ENCODE measurements at places on chromosomes 3 and 15.

- no peaks in the 10 kb centered on the region for H3K27me3 ChIP-seq
- no peaks in the 10 kb centered on the region for H3K36me3 ChIP-seq
- H3K4me1 ChIP-seq, result peaks cover 3% of the 10 kb centered on the region
Observed at GRCh38 chr3:52420388-52420787, 24.5 kb downstream of the SEMA3G start.

GRCh38 chr3:102018551-102018950 is 169.2 kb downstream of the NFKBIZ start:
- H3K4me1 ChIP-seq, result no peaks in the 10 kb centered on the region
- H3K36me3 ChIP-seq, result no peaks in the 10 kb centered on the region
- H3K27me3 ChIP-seq, result no peaks in the 10 kb centered on the region
- no peak for DNase-seq
- H3K27ac ChIP-seq, result no peak overlapping the region

- H3K4me3 ChIP-seq, result peak overlapping the region; percentile 1
- no peaks in the 10 kb centered on the region for H3K36me3 ChIP-seq
- H3K27me3 ChIP-seq, result peaks cover 8% of the 10 kb centered on the region
- no peak overlapping the region for H3K27ac ChIP-seq
- DNase-seq, result no peak
- peaks cover 4% of the 10 kb centered on the region for H3K4me1 ChIP-seq
Observed at GRCh38 chr3:79019137-79019923, 748.5 kb downstream of the ROBO1 start.

DNA sequence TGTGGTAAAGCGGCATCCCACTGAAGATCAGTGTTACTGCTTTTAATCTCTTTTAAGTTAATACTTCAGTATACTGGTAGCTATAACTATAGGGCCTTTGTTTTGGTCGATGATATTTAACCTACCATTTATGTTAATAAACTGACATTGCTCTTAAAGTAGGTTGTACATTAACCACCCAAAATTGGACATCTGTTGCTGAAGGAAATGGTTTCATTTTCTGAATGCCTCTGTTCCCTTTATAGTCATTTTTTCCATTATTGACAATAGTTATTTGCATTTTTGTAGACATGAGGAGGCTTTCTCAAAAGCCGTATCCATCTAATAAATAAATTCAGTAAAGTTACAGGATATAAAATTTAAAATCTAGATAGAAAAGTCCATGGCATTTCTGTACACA is 252.4 kb upstream of the UBE2E1 start:
- no peaks in the 10 kb centered on the region for H3K36me3 ChIP-seq
- no peaks in the 10 kb centered on the region for H3K27me3 ChIP-seq

- DNase-seq, result no peak
- H3K36me3 ChIP-seq, result no peaks in the 10 kb centered on the region
- peaks cover 49% of the 10 kb centered on the region for H3K4me1 ChIP-seq
- H3K27ac ChIP-seq, result peak overlapping the region; percentile 94
- peak overlapping the region; percentile 82 for H3K4me3 ChIP-seq
Observed at GRCh38 chr3:107976202-107976800, 114.5 kb downstream of the CD47 start.

DNA sequence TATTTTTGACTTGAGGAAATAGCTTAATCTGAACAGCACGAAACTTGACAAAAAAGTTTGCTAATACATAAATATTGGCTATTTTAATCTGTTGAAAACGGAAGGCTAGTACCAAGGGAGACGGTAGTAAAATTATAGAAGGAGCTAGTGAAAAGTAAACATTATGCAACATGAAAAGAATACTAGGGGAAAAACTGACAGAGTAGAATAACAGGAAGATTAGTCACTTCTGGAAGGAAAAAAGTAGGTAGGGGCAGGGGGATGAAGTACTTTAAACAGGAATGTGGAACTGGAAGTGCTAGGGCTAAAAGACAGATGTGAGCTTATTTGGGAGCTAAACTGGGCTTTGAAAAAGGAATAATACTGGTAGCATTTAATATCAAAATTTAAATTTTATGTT is 60.1 kb downstream of the MBNL1 start:
- no peaks in the 10 kb centered on the region for H3K27me3 ChIP-seq
- peaks cover 16% of the 10 kb centered on the region for H3K36me3 ChIP-seq
- H3K27ac ChIP-seq, result peak overlapping the region; percentile 83
- DNase-seq, result no peak
- peaks cover 51% of the 10 kb centered on the region for H3K4me1 ChIP-seq

GRCh38 chr3:50089609-50089945 is 858 bp downstream of the RBM5 start:
- peak overlapping the region; percentile 94 for H3K4me3 ChIP-seq
- peaks cover 7% of the 10 kb centered on the region for H3K36me3 ChIP-seq
- DNase-seq, result no peak
- H3K27me3 ChIP-seq, result no peaks in the 10 kb centered on the region

DNA sequence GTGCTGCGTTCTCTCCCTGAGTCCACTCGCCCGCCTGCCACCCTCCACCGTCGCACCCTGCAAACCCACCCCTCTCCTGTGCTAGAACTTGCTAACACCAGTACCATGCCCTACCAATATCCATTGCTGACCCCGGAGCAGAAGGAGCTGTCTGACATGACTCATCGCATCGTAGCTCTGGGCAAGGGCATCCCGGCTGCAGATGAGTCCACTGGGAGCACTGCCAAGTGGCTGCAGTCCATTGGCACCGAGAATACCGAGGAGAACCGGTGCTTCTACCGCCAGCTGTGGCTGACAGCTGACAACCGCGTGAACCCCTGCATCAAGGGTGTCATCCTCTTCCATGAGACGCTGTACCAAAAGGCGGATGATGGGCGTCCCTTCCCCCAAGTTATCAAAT is 4.9 kb upstream of the ALAS1 start:
- no peaks in the 10 kb centered on the region for H3K27me3 ChIP-seq
- peak overlapping the region; percentile 51 for H3K27ac ChIP-seq

GRCh38 chr15:93985925-93986324 is 245.4 kb upstream of the MCTP2 start:
- H3K36me3 ChIP-seq, result peaks cover 2% of the 10 kb centered on the region
- H3K27me3 ChIP-seq, result no peaks in the 10 kb centered on the region
- peaks cover 27% of the 10 kb centered on the region for H3K4me1 ChIP-seq
- DNase-seq, result no peak

DNA sequence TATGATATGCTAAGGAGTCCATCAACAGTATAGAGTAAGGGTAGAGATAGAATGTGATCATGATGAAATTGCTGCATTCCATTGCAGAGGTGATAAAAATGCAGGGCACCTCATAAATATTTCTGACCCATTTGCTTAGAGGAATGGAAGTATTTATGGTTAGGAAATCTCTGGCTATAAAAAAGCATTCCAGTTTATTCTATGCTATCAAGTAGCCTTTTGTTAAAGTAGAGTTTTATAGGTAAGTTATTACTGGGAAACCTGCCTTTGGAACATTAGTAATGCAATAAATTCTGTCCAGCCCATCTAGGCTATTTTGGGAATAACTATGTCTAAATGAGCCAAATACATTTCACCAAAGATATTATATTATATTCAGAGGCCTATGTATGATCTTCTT is 19.8 kb upstream of the STRIT1 start:
- H3K27ac ChIP-seq, result no peak overlapping the region
- no peak for DNase-seq
- H3K4me1 ChIP-seq, result no peaks in the 10 kb centered on the region
- no peaks in the 10 kb centered on the region for H3K27me3 ChIP-seq
- H3K36me3 ChIP-seq, result no peaks in the 10 kb centered on the region

- DNase-seq, result no peak
- no peak overlapping the region for H3K27ac ChIP-seq
- no peaks in the 10 kb centered on the region for H3K36me3 ChIP-seq
Observed at GRCh38 chr3:139715743-139716360, 38.1 kb upstream of the NMNAT3 start.

- no peaks in the 10 kb centered on the region for H3K4me1 ChIP-seq
- H3K27me3 ChIP-seq, result no peaks in the 10 kb centered on the region
- no peak overlapping the region for H3K4me3 ChIP-seq
- no peak for DNase-seq
- H3K27ac ChIP-seq, result no peak overlapping the region
Observed at GRCh38 chr3:67291287-67292252, 293.5 kb downstream of the KBTBD8 start.

DNA sequence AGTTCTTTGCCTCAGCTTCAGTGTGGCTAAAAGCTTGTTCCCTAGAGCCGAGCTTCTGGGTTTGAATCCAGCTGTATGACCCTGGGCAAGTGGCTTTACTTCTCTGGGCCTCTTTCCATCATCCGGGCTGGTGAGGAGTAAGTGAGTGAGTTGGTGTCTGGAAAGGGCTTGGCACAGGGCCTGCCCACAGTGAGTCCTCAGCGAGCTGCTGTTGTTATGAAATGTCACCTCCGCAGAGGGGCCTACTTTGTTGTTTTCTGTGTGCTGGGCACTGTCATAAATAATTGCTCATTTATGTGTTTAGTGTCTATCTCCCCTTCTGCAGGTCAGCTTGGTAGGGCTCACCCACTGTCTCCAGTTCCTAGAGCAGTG is 31.7 kb downstream of the SLC6A6 start:
- peak overlapping the region; percentile 100 for H3K27ac ChIP-seq
- no peak for DNase-seq
- H3K27me3 ChIP-seq, result no peaks in the 10 kb centered on the region
- peak overlapping the region; percentile 74 for H3K4me3 ChIP-seq
- H3K4me1 ChIP-seq, result peaks cover 58% of the 10 kb centered on the region

GRCh38 chr3:188759336-188760005 is 412.3 kb upstream of the TPRG1 start:
- no peaks in the 10 kb centered on the region for H3K36me3 ChIP-seq
- no peaks in the 10 kb centered on the region for H3K27me3 ChIP-seq
- H3K4me1 ChIP-seq, result no peaks in the 10 kb centered on the region
- no peak overlapping the region for H3K27ac ChIP-seq
- no peak for DNase-seq

- no peak overlapping the region for H3K4me3 ChIP-seq
- DNase-seq, result no peak
- no peak overlapping the region for H3K27ac ChIP-seq
- no peaks in the 10 kb centered on the region for H3K4me1 ChIP-seq
- H3K36me3 ChIP-seq, result no peaks in the 10 kb centered on the region
Observed at GRCh38 chr3:95356764-95357501, 1294.1 kb downstream of the NSUN3 start.

DNA sequence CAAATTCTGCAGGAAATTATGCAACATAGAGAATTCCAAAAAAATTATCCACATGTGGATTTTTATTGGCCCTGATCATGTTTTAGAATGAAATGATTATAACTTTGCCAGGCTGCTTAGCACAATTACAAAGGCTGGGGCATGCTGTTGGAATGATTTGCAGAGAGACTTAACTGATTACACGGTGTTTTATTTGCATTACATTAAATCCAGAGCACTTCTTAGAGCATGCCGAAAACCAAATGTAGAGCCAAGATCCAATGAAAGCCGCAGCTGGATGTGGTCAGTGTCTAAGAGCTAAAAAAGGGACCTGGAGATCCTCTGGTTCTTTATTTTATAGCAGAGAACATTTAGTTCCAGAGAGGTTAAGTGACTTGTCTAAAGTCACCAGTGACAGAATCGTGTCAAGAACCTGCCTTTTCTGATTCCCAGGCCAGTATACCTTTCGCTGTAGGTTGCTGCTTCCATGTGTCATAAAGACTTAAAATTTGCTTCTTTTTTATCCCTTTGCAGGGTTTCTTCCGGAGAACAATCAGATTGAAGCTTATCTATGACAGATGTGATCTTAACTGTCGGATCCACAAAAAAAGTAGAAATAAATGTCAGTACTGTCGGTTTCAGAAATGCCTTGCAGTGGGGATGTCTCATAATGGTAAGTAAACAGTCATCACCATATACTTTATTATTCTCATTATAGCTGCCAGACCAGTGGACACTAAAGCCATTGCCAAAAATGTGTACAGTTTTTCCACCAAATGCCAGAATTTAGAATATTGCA is 92.0 kb upstream of the TSEN2 start:
- H3K4me3 ChIP-seq, result no peak overlapping the region
- no peaks in the 10 kb centered on the region for H3K27me3 ChIP-seq
- peaks cover 3% of the 10 kb centered on the region for H3K36me3 ChIP-seq
- peaks cover 7% of the 10 kb centered on the region for H3K4me1 ChIP-seq

GRCh38 chr3:123335007-123335670 is 113.8 kb downstream of the ADCY5 start:
- H3K36me3 ChIP-seq, result no peaks in the 10 kb centered on the region
- DNase-seq, result no peak
- peaks cover under 1% of the 10 kb centered on the region for H3K27me3 ChIP-seq

- no peak overlapping the region for H3K4me3 ChIP-seq
- no peak overlapping the region for H3K27ac ChIP-seq
- H3K27me3 ChIP-seq, result peaks cover 11% of the 10 kb centered on the region
- H3K4me1 ChIP-seq, result peaks cover 16% of the 10 kb centered on the region
- DNase-seq, result no peak
Observed at GRCh38 chr15:33157371-33158037, 37.0 kb downstream of the FMN1 start.

DNA sequence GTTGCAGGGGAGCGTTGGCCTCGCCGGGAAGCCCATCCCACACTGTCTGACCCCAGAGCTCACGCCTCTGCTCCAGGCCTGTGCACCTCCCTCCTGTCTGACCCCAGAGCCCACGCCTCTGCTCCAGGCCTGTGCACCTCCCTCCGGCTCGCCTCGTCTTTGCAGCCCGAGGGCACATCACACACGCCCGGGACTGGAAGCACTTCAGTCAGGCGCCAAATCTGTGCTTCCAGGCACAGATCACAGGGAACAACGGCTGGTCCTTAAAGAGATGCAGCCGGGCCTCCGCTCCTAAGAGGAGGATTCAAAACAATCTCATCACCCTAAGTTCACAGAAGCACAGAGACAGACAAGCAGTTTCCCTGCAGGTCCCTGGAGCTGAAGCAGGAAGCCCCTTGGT is 103.0 kb upstream of the RPL32 start:
- no peak overlapping the region for H3K27ac ChIP-seq
- no peak overlapping the region for H3K4me3 ChIP-seq
- H3K4me1 ChIP-seq, result peaks cover 37% of the 10 kb centered on the region
- peaks cover 5% of the 10 kb centered on the region for H3K36me3 ChIP-seq
- no peak for DNase-seq
- H3K27me3 ChIP-seq, result no peaks in the 10 kb centered on the region

DNA sequence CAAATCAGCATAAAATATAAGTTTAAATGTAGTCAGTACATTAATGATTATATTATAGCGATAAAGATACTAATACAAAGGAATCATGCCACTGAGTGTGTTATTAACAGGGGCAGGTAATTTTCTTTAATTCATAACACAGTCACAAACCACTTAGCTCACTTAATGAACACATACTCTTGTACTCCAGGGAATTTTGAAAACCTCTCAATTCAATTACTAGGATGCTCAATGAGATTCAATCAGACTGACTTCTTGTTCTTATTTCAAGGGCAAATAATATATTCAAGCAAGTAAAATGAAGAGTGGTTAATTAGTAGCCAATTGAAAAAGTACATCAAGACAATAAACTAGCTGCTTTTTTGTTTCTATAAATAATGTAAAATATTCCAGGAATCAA is 5.8 kb upstream of the SUCNR1 start:
- no peak overlapping the region for H3K4me3 ChIP-seq
- H3K27ac ChIP-seq, result no peak overlapping the region
- H3K27me3 ChIP-seq, result no peaks in the 10 kb centered on the region
- H3K4me1 ChIP-seq, result peaks cover 4% of the 10 kb centered on the region
- DNase-seq, result no peak

All from T-helper 17 cell (primary cell).